K562 (cell line): ENCODE measurements at places on chromosomes 1 and 21.

GRCh38 chr1:52328615-52329014 is 37.4 kb downstream of the CC2D1B start:
- DNase-seq = no peak

GRCh38 chr1:166918956-166919316 is 42.9 kb upstream of the TADA1 start:
- DNase-seq = no peak

DNA sequence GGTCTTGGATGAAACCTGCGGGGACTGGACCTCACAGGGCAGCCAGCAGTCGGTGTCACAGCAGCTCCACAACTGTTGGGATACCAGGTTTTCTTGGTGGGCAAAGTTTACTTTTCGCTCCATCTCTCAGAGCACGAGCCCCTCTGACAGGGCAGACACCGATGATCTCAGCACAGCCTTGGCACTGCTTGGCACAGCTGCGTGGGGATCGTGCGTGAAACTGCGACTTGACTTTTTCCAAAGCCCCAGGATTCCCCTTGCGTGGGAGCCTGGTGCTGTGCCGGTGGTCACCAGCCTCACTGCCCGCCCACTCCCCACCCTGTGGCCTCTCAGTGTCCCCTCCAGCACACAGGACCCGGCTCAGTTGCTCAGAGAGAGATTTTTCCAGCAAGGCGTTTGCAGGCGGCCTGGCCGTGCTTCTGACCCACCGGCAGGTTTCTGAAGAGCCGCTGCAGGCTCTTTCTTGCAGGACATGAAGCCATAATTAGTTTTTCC is 57.3 kb downstream of the SIK1 start:
- DNase-seq = no peak

GRCh38 chr1:9338397-9339246 is 45.9 kb downstream of the SPSB1 start:
- no peak for DNase-seq

DNA sequence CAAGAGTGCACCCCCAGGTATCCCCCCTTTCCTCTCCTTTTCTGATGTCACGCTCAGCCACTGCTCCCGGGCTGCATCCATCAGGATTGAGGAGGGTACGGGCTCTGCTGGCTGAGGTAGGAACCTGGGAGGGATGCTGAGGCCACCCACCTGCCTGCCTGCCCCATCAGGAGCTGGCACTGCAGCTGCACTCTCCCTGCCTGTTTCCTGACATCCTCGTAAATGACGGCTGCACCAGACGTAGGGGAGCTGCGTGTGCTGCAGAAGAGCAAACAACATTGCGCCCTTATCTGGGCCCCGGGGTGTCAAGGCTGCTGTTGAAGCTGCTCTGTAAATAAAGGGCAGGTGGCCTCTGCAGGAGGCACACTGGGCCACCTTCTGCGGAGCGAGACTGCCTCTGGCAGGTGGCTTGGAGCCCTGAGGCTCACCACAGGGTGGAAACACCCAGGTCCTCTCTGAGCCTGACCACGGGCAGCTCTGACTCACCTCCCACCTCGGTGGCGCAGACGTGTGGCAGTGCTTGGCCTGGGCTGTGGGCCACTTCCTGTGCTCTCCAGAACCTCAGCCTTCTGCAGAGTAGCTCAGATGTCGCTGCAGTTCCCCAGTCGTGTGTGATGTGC is 30.9 kb downstream of the SNAP47 start:
- no peak for DNase-seq

- no peak for DNase-seq
Measured at GRCh38 chr1:181344091-181344490, 139.2 kb upstream of the CACNA1E start.

DNA sequence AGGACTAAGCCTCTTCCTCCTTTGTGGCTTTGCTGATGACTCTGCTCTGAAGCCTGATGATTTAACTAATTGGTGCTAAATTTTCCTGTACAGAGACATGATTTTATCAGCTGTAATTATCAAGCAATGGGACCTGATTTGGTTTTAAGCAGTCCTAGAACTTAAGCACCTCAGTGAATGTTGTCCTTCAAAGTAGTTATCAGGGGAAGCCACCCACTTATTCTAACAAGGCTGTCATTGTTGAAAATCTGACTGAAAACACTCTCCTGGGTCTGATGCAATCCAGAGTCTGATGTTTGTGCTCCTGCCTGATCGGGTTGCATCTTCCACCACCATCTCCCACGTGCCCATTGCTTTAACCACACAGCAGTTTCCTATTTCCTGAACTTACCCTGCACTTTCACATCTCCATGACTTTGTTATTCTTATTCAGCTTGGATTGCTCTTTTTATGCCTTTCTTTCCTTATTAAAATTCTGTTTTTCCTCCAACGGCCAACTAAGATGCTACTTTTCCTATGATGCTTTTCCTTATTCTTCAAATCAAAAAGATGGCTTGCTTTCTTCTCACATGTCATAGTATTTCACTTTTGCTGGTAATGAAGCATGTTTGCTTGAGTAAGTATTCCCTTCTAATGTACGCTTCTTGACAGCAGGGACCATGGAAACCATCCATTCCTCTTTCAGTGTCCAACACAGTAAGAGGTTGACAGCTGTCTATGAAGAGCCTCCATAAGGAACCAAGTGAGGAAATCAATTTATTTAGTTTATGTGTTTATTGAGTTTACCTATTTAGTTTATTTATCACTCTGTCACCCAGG is 55.0 kb downstream of the S1PR1 start:
- DNase-seq = no peak

DNA sequence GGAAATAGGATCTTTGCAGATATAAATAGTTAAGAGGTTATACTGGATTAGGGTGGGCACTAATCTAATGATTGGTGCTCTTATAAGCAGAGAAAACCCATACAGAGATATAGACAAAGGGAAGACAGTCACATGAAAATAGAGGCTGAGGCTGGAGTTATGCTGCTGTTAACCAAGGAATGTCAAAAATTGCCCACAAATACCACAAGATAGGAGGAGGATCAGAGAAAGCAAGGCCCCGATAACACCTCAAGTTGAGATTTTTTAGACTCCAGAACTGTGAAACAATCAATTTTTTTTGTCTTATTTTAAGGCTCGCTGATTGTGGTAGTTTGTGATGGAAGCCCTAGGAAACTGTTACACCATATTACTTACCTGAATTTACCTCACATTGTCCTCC is 513.2 kb downstream of the COL11A1 start:
- DNase-seq = no peak

GRCh38 chr1:94531664-94532063 is 9.9 kb downstream of the F3 start:
- DNase-seq = no peak

- DNase-seq = no peak
Measured at GRCh38 chr1:2460203-2460602, 15.9 kb upstream of the PLCH2 start.

GRCh38 chr21:45179568-45180245 is 105.3 kb downstream of the ADARB1 start:
- DNase-seq = no peak
